ENCODE measurements at places on chromosomes 11 and 22.

- DNase-seq: no peak
These were observed 39.8 kb upstream of the CDON start for GRCh38 chr11:126102436-126102981.

GRCh38 chr11:82680252-82680651, 53.4 kb downstream of the FAM181B start:
- no peak for DNase-seq

- no peak for DNase-seq
These were observed 64.0 kb upstream of the FIBIN start for GRCh38 chr11:26929806-26930517.

- DNase-seq: no peak
These were observed 48.2 kb upstream of the FTH1 start for GRCh38 chr11:62015615-62016014.

- no peak for DNase-seq
These were observed 400.3 kb downstream of the MIAT start for GRCh38 chr22:27057717-27058116.

DNA sequence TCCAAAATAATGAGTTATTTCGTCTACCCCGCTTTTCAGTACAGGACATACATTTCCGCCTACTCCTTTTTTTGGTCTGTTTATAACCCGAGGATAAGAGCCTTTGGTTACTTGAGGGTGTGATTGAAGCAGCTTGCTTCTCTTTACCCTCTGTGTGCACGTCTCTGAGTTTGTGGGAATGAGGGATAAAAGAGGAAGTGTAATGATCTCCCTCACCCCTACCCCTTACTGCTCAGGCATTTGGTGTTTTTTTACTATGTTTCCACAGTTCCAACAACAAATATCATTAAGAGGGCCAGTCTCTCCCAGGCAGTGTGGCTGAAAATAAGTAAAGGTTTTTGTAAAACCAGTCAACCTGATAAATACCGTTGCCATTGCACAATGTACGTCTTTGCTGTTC, 83.2 kb upstream of the GAL start:
- DNase-seq: no peak

- DNase-seq: no peak
These were observed 19.3 kb upstream of the MRGPRX2 start for GRCh38 chr11:19079643-19080440.
